ENCODE measurements at places on chromosomes 13 and 19.

DNA sequence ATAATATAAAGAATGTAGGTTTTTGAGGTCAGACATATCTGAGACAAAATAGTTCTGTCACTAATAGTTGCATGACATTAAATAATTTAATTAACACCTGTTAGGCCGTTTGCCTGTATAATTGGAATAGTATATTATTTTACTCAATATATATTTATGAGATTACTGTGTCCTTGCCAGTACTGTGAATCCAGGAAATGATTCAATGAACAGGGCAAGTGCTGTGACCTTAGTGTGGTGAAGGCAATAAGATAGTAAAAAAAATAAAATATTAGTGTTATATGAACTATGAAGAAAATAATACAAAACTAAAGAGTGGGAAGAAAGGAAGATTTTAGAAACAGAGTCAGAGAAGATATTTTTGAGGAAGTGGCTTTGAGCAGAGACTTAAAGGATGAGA is 403.7 kb downstream of the PCDH9 start:
- no peak for DNase-seq

DNA sequence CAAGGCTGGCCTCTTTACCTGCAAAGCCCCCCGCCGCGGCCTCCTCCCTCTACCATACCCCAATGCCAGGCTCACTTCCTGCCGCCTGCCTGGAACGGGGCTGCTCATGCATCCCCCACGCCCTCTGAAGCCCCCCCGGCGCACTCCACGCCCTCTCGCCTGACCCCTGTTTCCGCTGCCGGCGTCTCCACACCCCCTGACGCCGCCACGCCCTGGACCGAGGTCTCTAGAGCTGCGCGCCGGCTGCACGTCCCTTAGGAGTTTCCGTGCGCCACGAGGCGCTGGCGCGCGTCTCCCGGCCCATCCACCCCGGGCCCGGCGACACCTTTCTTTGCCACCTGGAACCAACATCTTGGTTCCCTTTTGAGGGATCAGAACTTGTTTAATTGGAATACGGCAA is 16.0 kb downstream of the DPRX start:
- DNase-seq = no peak

GRCh38 chr13:27466513-27466912 is 16.1 kb upstream of the MTIF3 start:
- peak; percentile 22 for DNase-seq

DNA sequence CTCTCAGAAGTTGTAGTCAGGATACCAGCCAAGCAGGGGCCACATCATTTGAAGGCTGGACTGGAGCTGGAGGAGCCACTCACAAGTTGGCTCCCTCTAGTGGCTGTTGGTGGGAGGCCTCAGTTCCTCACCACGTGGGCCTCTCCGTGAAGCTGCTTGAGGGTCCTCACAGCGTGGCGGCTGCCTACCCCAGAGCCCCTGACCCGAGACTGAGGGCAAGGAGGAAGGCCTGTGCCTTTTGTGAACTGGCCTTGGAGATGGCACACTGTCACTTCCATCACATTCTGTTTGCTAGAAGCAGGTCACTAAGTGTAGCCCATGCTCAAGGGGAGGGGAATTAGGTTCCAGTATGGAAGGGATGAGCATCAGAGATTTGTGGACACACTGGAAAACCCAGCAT is 14.6 kb downstream of the GNA11 start:
- peak; percentile 43 for DNase-seq

GRCh38 chr19:44876930-44877535 is 14.0 kb upstream of the TOMM40 start:
- DNase-seq = no peak

- peak; percentile 17 for DNase-seq
Measured at GRCh38 chr13:31885994-31886393, 145.6 kb upstream of the FRY start.

GRCh38 chr13:48892053-48892687 is 83.5 kb upstream of the FNDC3A start:
- DNase-seq = no peak

DNA sequence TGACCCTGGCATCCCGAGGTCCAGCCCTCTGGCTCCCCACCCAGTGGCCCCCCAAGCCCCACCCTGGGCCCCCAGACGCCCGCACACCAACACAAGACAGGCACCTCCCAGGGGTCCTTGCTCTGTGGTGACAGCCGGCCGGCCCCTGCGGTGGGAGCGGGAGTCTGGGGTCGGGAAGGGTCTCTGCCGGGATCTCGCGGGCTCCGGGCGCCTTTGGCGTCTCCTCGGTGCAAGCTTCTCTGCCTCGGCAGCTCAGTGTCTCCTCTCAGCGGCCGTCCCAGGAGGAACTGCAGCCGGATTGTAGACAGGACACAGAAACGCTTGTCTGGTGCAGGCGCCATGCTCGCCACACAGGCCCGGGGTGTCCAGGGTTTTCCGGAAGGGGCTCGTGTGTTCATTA is 43.7 kb downstream of the TMEM255B start:
- DNase-seq = no peak

- no peak for DNase-seq
Measured at GRCh38 chr19:4687396-4687795, 17.3 kb upstream of the MYDGF start.

DNA sequence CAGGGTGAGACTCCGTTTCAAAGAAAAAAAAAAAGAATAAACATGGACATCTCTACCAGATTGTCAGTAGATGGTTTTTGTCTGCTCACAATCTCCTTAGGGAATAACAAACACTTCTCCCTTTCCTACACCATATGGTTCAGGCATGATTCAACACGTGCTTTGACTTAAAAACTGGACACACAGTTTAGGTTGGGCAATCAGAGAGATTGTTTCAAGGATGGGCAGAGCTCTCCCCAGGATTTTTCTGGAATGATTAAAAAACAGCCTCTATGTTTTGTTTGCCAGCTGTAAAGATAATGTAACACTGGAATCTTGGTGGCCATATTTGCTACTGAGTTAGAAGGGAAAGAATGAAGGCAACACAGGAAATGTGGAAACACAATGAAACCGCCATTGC is 150.1 kb upstream of the TSC22D1 start:
- no peak for DNase-seq

- DNase-seq = no peak
Measured at GRCh38 chr13:95485518-95486144, 66.9 kb upstream of the CLDN10 start.

- DNase-seq = no peak
Measured at GRCh38 chr13:38366954-38367645, 17.4 kb downstream of the UFM1 start.

GRCh38 chr13:42760951-42761350 is 20.4 kb upstream of the FAM216B start:
- DNase-seq = no peak

DNA sequence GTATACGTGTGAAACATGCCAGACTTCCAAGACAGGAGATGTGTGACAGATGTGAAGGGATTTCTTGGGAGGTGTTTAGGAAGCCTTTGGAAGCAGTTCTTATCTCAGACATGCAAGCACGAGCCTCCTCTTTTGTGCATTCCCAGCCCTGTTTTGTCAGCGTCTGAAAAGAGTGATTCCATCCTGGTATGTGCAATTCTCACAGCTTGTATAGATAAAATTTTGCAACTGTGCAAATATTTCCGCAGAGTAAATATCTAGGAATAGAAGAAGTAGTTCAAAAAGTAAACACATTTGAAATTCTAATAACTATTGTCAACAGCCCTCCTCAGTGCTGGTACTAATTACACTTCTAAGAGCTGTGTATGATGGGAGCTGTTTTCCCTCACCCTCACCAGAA is 72.3 kb upstream of the C1QTNF9B start:
- DNase-seq = peak; percentile 79

- peak; percentile 99 for DNase-seq
Measured at GRCh38 chr19:14496029-14496833, at the start of gene GIPC1. Gene GIPC1 (minus strand): TSS chr19:14496127. CDS start chr19:14482976, 13,151 bp downstream.

DNA sequence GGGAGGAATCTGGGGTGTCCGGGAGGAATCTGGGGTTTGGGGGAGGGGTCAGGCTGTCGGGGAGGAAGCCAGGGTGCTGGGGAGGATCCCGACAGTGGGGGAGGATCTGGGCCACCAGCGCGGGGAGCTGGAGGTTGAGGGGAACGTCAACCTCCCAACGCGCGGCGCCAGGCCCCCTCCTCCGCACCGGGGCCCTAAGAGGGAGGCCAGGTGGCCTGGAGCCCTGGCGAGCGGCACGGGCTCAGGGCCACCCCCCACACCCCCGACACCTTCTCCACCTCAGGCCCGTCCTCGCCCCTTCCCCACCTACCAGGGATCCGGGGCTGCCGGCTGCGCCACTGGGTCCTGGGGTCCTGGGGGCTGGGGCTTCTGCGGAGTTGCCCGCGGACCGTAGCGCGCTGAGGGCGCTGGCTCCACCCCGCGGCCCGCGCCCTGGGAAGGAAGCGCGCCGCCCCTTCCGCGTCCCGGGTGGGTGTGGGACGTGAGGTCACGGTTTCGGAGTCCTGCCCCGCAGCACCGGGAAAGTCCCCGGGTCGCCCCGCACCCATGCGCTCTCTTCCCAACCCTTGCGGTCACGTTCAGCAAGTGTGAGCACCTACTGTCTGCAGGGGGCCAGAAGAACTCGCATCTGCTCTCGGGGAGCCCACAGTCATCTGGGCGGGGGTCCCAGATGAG is at the start of gene TICAM1:
TICAM1 (minus strand) TSS at position 409 of the 675 bp plus-strand sequence. CDS start 13,335 bp downstream, outside the sequence.
- peak; percentile 17 for DNase-seq

Data from NCI-H146 (cell line).